ENCODE measurements at places on chromosomes 2 and 18. TPM values are rescaled to one million over a fixed set of nuclear protein-coding genes. Genes with fewer than 3 reads are reported as not detected.

Gene BIRC6
- total RNA-seq: 174 TPM

Gene ACVR1C
- total RNA-seq: 2.4 TPM

Gene CROCC2
- total RNA-seq: 3.1 TPM

Gene ACMSD
- total RNA-seq: 3.1 TPM

Gene OTOS
- total RNA-seq: not detected

Gene HOXD3
- not detected for total RNA-seq

Gene BAZ2B
- total RNA-seq: 108 TPM

Gene SLC35F6
- total RNA-seq: 13.2 TPM

Gene CD207
- total RNA-seq: 0.96 TPM

Gene DNER
- total RNA-seq: 4.1 TPM

Gene CFAP65
- 2.9 TPM for total RNA-seq

Gene SATB2
- 3.1 TPM for total RNA-seq

Gene EFR3B
- 4.3 TPM for total RNA-seq

Gene ST6GAL2
- total RNA-seq: 117 TPM

Gene NUP35
- total RNA-seq: 20.2 TPM

Gene CTNNA2
- 0.96 TPM for total RNA-seq

Gene PDE11A
- total RNA-seq: 0.72 TPM

Gene SCYGR6
- total RNA-seq: not detected

Gene STAMBP
- 29.6 TPM for total RNA-seq

Gene BOK
- 37.8 TPM for total RNA-seq

Gene FSIP2
- 46.2 TPM for total RNA-seq

Gene CCDC85A
- 8.4 TPM for total RNA-seq

Gene CXCR1
- total RNA-seq: 2.9 TPM

Gene FAHD2A
- total RNA-seq: 16.9 TPM

Gene CCDC74B
- 1.7 TPM for total RNA-seq

Gene AP1S3
- total RNA-seq: 6.3 TPM

Gene TLX2
- not detected for total RNA-seq

Gene GAL3ST2
- 2.2 TPM for total RNA-seq

Gene TXNDC2
- total RNA-seq: 5.1 TPM

Gene IL1RN
- 1.2 TPM for total RNA-seq

Gene ESCO1
- total RNA-seq: 28.9 TPM

Gene IL37
- total RNA-seq: not detected

Gene SERPINB10
- total RNA-seq: 0.96 TPM

Gene RTP5
- total RNA-seq: 0.24 TPM

Gene HRH4
- total RNA-seq: 0.48 TPM

Gene TRIM43
- total RNA-seq: not detected

Gene DUSP19
- total RNA-seq: 16.4 TPM

Gene FAM237A
- not detected for total RNA-seq
